ENCODE measurements at places on chromosomes 3 and 15.

- DNase-seq: no peak
Measured at GRCh38 chr3:44926921-44927320, 49.1 kb downstream of the ZDHHC3 start.

DNA sequence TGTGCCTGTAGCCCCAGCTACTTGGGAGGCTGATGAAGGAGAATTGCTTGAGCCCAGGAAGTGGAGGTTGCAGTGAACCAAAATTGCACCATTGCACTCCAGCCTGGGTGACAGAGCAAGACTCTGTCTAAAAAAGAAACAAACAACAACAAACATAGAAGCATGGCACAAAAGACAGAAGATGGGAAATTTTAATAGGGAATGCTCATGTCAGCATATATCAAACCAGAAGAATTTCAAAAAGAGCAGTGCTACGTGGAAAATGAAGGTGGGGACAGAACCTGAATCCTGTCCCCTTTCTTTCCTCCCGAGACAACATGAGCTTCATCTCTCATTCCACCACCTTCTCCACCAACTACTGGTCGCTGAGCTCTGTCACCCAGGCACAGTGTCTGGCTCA is 46.3 kb upstream of the MFGE8 start:
- no peak for DNase-seq

DNA sequence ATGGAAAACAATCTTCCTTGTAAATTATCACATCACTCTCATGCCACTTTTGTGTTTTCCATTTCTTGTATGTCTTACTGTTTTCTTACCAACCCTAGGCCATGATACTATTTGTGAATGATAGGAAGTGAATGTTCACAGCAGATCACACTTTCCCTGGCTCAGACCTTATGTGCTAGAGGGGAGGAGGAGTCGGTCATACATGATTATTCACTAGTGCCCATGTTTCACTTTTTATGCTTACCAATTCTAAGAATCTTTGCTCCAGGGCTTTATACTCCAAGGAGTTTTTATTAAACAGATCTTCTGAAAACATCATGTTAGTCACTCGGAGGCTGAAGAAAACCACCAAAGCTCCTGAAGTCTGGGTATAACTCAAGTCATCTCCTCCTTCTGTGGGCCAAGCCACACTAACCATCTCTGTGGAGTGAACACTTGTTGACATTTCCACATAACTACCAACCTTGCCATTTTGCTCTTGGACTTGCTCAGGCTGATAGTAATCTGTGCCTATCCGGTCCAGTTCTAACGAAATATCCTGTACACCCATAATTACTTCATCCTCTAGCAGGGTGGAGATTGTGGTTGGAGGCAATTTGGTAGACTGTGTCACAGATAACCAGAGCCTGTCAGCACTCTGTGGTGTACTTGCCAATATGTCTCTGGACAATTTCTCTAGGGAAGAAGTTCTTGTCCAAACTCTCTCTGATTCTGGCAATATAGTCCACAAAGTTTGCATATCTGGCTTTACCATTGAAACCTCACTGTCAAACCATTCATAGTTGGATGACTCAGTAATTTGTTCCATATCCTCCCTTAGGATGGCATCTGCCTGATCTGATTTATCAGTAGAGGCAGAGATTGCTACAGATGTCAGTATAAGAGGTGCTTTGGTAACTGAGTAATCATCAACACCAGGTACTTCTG is 76.8 kb downstream of the IMPG2 start:
- DNase-seq: no peak

GRCh38 chr3:127887321-127887720 is 27.7 kb upstream of the KBTBD12 start:
- DNase-seq: no peak

DNA sequence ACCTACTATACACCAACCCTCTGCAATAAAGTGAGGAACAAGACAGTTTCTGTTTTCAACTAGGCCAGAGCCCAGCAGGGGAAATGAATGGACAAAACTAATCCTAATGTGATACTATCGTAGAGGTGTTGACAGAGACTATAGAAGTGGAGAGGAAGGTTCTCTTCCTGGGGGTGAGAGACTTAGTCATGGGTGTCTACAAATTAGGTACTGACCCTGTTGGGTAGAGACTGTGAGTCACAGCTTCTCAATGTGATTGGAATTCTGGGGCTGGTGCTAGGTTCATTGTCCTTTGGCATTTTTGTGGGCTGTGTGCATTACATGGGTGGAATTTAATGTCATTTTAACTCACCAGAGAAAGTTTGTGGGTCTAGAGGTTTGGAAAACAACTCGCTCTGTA is 79.3 kb downstream of the ADAMTSL3 start:
- DNase-seq: no peak

DNA sequence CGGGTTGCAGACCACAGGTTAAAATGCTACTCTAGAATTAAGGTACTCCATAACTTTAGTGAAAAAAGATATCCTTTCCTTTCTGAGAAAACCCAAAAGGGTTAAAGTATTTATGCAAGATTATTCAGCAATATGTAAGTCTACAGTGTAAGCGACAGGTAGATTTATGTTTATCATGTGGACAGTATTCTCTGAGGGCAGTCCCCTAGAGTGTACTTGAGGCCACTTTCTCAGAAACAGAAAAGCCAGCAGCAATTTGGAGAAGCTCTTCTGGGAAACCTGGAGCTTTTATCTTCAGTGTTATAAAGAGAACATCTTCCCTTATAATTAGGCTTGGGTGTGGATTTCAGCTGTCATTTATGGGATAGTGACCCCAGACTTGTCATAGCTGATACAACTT is 8.9 kb downstream of the ST3GAL6 start:
- no peak for DNase-seq

GRCh38 chr3:110210086-110210660 is 861.4 kb upstream of the NECTIN3 start:
- DNase-seq: no peak

- no peak for DNase-seq
Measured at GRCh38 chr3:128112357-128112968, 11.1 kb downstream of the RUVBL1 start.

DNA sequence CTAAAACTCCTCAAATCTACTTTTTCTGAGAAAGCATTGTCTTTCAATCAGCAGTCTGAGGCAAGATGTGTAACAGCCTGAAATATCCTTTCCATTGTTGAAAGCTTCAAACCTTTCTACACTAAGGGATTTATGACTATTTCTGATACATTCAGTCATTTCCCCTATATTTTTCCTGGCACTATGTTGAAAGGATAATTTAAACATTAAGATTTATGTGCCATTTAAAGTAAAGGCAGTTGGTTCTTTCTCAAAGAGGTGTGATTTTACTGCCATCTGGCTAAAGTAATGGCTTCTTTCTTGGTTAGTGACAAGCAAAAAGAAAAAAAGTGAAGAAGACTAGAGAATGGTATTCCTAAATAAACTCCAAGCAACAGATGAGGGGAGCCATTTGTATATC is 249.6 kb upstream of the COL8A1 start:
- no peak for DNase-seq

DNA sequence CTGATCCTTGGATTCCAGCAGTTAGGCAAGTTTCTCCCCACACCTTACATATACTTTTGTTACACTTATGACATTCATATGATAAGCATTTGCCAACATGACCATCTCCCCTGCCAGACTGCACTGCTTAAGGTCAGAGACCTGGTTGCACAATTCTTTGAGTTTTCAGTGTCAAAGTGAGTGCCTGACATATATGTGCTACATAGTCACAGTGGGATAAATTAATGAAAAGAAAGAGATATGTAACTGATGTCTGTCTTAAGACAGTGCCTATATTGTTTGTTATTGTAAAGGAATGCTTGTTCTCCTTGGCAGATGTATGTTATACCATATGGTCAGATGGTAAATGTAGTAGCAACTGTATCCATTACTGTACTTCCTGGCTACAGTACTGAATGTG is 3.5 kb upstream of the DCUN1D1 start:
- no peak for DNase-seq

- no peak for DNase-seq
Measured at GRCh38 chr15:38002883-38003477, 68.5 kb downstream of the TMCO5A start.

DNA sequence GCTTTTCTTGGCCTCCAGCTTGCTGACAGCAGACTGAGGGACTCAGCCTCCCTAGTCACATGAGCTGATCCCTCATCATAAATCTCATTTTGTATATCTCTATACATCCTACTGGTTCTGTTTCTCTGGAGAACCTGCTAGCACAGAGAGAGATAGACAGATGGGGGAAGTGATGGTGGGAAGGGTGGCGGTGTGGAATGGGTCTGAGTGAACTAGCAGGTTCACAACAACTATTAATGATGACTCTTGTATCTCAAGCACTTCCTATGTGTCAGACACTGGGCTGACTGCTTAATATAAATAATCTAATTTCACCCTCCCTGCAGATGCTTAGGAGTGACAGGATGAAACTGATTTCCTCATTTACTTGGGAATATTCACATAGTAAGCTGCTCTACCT is 106.9 kb upstream of the TLE3 start:
- no peak for DNase-seq

DNA sequence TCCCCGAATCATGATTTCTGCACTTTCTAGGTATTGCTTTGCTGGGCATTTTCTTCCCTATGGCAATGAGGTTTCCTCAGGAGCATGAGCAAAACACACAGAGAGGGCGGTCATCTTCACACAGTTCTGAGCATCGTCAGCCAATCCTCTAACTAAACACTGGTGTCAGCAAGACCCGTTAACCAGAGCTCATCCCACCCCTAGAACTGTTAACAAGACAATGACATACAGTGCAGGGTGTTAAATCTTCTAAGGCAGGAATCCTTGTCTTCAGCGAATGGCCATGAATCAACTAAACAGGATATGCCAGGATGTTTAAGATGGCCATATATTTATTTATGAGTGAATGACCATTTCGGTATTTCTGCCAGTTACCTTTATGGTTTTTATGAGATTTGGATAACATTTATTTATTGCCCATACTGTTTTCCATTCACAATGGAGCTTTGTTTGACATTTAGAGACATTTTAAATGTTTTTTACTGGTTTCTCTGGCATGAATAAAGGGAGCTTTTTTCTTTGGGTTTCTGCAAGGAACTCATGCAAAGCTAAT is 411.5 kb upstream of the PROK2 start:
- DNase-seq: no peak

GRCh38 chr3:37955918-37956707 is 34.5 kb upstream of the VILL start:
- DNase-seq: no peak

DNA sequence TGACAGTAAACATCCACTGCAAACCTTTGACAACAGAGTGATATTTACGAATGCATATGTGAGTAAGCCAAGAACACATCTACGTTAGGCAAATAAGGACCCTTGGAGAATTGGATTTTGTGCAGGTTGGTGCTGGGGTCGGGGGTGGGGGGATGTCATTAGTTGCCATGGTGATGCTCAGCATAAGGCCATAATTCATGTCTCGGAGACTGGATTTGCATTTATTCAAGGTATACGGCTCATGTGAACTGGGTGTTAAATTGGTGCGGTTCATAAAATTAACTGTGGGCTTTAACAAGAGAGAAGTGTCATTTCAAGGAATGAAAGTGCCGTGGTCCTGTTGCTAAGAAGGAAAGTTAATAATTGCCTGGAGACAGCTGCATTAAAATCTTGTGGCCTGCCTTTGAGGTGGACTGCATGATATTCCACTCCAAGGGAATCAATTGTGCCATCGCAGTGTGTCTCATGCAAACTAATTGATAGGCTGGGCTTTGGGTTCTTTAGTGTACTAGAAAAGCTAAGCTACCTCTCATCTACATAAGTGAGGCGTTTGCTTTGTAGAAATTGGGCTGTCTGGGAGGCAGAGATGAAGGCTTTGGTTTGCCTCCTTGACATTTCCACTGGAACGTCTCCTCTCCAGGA is 228.9 kb upstream of the FEZF2 start:
- DNase-seq: no peak

DNA sequence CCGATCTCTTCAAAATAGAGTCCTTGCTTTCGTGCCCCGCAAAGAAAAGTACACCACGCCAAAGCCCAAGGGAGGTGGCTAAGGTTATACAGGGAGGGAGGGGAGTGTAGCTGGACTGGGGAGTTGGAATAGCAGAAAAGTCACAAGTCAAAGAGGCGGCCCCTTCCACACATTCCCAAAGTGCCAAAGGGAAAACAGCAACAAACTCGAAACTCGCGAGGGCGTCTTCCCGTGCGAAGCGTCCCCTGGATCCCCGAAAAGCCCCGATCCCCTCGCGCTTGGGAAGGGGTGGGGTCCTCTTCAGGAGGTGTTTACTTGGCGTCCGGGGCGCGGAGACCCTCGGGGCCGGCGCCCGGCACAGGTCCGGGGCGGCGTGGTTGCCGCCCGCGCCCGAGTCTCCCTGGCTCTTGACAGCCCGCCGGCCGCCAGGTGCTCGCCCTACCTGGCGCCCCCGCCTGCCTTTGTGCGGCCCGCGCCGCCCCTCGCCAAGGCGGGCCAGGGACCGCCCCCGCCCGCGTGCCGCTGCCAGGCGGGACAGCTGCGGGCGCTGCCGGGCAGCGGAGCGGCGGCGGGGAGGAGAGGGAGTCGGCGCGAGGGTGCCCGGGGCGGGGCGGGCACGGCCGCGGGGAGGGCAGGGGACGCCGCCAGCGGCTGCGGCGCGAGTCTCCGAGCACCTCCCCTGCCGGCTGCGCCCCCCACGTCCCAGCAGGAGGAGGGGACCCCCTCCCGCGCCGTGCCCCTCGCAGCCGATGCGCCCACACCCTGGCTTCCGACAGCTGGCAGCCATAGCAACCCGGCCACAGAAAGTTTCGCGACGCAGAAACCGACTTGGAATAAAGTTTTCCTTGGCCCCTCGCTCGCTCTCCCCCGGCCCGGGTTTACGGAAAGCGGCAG is 966 bp downstream of the MYO1E start:
- DNase-seq: no peak

GRCh38 chr3:28347374-28348264 is 902 bp upstream of the ZCWPW2 start:
- no peak for DNase-seq

GRCh38 chr3:98199020-98199419 is 32.5 kb downstream of the OR5H15 start:
- no peak for DNase-seq

DNA sequence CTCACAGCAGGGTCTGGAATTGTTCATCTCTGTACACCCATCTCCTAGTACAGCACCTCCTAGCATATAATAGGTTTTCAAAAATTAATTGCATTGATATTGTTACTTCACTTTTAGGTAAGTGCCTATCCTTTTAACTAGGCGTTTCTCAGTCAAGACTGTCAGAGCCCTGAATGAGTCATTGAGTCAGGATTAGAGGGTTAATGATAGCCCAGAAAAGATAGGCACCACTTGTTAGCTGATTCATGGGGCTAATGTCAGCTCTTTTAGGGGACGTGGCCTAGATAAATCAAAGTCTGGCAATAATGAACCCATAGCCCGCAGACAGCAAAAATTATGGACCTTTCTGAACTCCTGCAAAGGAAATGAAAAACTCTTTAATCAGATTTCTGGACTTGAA is 42.9 kb downstream of the TIMP4 start:
- no peak for DNase-seq

DNA sequence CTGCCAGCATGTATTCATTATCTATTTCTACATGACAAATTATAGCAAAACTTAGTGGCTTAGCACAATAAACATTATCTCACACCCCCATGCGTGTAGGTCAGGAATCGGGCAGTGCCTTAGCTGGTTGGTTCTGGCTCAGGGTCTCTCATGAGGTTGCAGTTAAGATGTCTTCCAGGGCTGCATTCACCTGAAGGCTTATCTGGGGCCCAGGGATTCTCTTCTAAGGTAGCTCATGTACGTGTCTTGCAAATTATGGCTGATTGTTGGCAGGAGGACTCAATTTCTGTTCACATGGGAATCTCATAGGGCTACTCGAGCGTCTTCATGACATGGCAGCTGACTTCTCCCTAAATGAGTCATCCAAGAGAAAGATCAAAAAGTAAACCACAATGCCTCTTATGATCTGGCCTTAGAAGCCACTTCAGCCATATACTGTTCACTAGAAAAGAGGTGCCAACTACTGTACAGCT is 42.9 kb upstream of the TSC22D2 start:
- no peak for DNase-seq

All from NCI-H1694 treated with DMSO at 0.1 percent for 48 hours (cell line).